GM04504 (cell line): ENCODE measurements at places on chromosomes 3 and 15.

- DNase-seq = no peak
Observed at GRCh38 chr15:99511866-99512661, 53.7 kb upstream of the MEF2A start.

- peak; percentile 22 for DNase-seq
Observed at GRCh38 chr3:134353171-134353825, 20.9 kb downstream of the AMOTL2 start.

DNA sequence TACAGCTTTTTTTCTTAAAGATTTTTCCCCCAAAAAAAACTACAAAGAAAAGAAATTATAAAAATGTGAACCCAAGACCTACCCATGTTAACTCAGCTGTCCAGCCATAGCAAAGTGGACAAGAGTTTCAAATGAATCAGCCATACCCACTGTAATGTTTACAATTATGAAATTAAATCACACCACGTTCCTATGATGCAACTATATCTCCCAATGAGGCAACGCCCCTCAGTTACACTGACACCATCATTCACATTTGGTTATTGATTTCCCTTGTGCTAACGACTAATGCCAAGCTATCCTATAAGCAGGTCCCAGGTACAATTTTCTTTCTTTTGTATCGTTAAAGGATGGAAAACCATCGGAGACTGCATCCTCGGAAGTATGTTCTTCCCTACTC, 115.1 kb upstream of the ICE2 start:
- DNase-seq = no peak

GRCh38 chr3:177371888-177372287, 174.6 kb upstream of the TBL1XR1 start:
- DNase-seq = no peak

DNA sequence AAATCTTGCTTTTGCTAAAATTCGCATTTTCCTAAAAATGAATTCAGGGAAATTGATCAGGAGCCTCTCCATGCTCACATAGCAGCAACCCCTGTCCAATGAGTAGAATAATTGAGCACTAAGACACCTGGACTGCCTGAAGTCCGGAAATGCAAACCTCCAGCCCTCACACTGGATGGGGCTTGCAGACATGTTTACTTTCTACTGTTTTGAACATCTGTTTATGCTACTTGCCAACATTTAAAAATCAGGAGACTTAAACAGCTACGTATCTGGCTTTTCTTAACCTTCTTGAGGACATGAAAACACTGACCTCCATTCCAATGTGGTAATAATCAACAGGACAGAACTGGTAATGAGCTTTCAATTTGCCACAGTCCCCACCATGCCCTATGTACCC, 184.4 kb downstream of the SHOX2 start:
- DNase-seq = no peak

DNA sequence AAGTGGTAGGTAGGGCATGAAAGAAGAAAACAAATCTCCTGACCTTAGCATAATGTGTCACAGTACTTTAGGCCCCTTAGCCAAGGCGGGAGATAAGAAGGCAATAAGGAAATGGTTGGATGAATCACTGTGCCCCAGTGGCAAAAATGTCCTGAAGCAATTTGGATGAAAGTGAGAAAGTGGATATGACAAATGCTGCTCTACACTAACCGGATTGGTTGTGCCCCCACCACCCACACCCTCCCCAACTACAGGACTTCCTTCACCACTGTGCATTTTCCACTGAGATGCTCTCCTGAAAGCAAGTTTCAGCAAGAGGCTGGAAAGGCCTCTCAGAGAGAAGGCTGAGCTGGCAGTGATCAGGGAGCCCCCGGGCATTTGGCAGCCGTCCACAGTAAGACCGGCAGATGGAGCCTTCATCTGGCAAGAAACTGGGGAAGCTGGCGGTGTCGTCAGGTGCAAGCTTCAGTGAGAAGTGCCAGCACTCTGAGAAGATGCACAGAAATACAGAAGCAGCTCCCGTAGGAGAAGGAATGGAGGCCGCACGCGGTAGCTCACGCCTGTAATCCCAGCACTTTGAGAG, 63.8 kb downstream of the ATP1B3 start:
- DNase-seq = peak; percentile 56

GRCh38 chr3:71127844-71128243, 455.7 kb downstream of the FOXP1 start:
- no peak for DNase-seq

- DNase-seq = no peak
Observed at GRCh38 chr3:108863799-108864135, 41.2 kb downstream of the TRAT1 start.

GRCh38 chr3:17235310-17235709, 350.6 kb downstream of the PLCL2 start:
- DNase-seq = no peak

DNA sequence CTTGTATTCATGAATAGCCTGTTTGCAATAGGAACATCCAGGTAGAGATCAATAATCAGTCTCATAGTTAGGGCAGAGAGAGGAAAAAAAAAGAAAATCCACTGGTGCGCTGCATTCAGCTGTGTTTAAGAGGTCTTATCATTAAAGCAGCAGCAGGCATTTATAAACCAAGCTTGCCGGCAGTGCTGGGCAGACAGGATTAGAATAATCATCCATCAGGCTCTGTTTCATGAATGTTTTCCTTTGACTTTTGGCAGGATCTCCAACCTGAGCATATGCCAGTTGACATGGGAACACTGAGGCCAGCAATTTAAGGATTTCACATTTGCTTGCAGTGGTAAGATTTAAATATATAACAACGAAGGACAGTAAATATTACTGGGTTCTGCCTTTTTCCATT, 305.2 kb upstream of the SEMA6D start:
- no peak for DNase-seq

- DNase-seq = no peak
Observed at GRCh38 chr3:80355144-80355543, 587.3 kb upstream of the ROBO1 start.

GRCh38 chr3:37712918-37713817, 148.5 kb upstream of the CTDSPL start:
- DNase-seq = peak; percentile 10

DNA sequence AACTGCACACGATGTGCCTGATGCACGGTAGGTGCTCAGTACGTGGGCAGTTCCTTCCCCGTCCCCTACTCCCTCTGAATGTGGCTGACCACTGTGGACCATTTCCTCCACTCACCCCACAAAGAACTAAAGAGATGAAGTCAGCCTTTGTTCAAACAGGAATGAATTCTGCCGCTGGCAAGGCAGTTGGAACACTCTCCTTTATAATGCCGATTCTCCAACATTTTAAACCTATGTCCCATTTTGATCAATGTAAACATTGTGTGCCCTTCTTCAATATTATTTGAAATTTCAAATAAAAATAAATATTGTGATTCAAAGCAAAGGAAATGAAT, 57.5 kb upstream of the MEF2A start:
- DNase-seq = no peak

DNA sequence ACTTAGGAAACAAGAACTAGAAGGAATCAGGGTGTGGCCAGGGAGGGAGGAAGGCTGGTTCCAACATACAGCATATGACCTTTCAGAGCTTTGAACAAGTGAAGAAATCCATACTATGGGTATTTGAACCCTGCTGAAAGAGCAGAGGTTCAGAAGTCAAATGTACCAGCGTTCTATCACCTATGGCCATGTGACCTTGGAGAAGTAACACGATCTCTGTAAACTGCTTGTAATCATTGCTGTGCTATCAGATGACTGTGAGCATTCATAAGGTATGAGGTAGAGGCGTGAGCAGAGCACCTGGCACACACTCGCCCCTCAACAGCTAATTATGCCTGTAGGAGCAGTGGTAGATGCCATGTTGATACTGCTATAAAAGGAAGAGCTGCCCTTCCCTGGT, 55.2 kb downstream of the KLHL6 start:
- no peak for DNase-seq

GRCh38 chr3:42961633-42962032, 17.5 kb upstream of the GASK1A start:
- DNase-seq = peak; percentile 25

- DNase-seq = no peak
Observed at GRCh38 chr3:114432310-114432709, 138.5 kb downstream of the TIGIT start.

DNA sequence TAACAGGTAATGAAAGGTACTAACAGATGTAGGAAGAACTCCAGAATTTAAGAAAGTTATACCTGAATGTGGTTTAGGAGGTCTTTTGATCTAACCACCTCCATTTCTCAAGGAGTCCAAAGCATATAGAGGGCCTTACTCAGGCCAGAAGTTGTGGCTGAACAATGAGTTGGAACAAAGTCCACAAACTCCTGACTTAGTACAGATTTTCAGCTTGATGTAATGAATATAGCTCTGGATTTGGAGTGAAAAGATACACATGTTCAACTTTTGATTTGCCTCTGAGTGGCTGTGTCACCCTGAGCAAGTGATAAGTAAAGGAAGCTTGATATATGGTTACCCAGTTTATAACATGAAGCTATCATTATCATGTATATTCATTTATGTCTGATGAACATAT, 390.1 kb downstream of the LPP start:
- no peak for DNase-seq

DNA sequence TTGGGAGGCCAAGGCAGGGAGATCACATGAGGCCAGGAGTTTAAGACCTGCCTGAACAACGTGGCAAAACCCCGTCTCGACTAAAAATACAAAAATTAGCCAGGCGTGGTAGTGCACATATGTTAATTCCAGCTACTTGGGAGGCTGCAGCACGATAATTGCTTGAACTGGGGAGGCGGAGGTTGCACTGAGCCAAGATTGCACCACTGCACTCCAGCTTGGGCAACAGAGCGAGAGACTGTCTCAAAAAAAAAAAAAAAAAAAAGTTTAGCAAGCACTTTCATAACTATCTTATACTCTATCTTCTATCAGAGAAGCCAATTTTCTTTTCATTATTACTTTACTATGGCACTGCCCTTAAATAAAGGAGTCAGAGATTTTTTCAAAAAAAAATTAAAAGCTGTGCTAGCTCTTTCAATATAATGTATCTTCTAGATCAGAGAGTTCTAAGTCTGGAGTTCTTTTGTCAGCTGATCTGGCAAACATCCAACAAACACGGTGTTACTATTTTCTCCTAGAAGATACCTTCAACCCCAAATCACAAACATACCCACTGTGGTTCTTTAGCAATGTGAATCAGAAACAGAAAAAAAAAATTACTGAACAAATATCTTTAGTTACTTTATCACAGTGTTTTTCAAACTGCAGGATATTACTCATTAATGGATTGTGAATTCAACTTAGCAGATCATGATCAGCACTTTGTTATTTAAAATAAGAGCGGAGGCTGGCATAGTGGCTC, 3.0 kb downstream of the ZNF770 start:
- no peak for DNase-seq

DNA sequence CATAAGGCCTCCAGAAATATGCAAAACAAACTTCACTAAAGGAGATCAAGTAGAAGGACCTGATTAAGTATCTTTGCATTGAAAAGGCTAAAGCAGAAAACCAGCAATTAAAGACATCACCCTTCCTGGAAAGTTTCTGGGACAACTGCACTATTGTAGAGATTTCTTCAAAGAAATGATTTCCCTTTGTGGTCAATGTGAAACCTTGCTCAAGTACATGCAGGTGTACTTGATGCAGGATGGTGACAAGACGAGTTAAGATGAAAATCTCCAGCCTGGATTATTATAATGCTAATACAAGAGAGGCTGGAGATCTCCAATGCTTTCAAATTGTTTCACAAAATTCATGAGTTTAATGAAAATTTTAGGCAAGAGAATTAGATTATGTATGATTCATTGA, 208.4 kb downstream of the TIGIT start:
- no peak for DNase-seq

DNA sequence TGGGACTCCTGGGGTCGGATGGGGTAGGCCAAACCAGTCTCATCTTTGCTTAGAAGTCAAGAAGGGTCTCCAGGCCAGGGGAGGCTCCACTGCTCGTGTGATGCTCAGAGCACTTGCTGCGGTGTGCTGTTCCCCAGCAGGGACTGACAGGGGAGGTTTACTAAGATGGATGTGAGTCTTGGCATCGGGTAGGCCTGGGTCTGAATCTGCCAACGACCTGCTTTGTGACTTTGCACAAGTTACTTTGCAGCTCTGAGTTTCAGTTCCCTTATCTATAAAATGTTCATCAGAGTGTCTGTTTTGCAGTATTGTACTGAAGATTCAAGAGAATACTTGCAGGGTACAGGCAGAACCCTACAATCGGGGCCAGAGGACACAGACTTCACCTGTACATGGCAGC, 17.3 kb upstream of the CDCP1 start:
- DNase-seq = no peak

DNA sequence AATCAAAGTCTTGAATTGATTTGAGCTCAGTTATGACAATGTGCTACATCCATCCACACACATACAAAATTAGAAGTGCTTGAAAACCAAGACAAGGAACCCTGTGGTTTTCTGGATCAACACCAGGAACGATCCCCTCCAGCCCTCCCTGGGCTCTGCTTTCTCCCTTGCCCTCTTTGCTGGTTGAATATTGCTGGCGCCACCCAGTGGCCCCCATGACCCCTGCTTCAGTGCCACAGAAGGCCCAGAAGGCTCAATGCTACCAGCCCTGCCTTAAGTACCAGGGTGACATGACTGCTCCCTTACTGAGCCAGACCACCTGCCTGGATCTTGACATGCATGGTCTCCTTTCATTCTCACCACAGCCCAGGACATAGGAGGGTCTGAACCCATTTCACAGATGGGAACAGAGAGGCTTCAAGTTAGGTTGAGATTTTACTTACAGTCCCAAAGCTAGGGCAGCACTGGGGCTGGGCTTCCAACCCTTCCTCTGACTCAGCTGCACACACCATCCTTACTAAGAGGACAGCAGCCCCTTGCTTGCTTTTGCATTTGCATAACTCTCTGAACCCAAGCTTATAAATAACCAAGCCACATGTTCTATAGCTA, 15.0 kb downstream of the IL12A start:
- no peak for DNase-seq

DNA sequence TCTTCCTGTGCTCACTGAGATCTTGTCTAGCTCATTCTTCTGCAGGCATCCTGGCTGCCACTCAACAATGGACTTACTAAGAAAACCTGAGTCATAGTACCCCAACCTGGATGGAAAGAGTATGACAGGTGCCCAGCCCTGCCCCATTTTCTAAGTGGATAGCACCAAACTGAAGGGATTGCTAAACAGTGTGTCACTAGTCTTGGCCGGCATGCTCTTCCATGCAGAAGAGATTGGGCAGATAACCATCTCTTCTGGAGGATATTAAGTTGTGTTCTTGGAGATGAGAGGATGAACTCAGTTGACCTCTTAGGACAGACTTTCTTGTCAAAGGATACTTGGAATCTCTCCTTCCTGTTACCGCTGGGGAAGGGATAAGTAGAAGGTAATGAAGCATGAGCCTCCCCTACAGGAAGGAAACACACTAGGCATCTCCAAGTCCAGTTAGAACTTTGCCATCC, 797.5 kb downstream of the AGBL1 start:
- no peak for DNase-seq

- no peak for DNase-seq
Observed at GRCh38 chr3:184551103-184551502, 10.5 kb upstream of the EPHB3 start.
